ENCODE measurements at places on chromosomes 6 and 20.

- DNase-seq: no peak
These were observed 43.9 kb downstream of the SCML4 start for GRCh38 chr6:107780226-107780625.

DNA sequence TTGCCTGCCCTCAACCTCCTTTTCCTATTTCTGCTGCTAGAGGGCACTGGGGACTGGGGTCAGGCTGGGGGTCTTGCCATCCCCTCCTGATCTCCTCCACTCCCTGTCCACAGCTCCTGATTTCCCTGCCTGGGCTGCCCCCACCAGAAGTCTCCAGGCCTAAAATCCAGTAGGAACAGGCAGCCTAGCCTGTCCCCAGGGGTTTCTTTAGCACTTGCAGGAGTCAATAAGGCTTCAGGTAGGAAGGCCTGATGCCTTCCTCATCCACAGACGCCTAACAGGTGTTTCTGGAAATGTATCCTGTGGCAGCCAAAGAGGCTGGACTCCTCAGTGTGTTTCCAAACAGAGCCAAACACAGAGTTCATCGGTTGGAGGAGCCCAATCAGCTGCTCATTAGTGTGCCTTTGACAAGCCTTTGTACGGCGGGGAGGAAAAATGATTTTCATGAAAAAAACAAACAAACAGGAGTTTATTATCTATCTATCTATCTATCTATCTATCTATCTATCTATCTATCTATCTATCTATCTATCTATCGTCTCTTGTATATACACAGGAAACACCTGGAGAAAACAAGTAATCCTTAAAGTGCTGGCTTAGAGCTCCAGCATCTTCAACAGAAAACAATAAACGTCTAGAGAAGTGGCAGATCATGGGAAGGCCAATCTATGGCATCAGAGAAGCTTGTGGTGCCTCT, 3.7 kb upstream of the RAET1E start:
- no peak for DNase-seq

DNA sequence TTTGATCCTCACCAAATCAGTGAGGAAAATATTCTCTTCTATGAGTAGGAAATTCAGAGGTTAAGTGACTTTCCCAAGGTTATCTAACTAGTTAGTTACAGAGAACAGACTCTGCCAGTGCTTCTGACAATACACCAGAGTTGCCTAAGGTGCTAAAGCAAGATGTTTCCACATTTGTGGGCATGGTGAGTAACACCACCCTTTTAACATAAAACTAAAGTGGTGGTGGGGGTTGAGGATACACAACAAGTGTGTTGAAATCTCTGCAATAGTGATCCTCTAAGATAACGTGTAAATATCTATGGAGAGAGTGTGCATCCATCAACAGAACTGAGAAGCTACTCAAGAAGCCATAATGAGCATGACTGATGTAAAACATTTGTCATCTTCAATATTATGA, 11.7 kb downstream of the VNN2 start:
- no peak for DNase-seq

DNA sequence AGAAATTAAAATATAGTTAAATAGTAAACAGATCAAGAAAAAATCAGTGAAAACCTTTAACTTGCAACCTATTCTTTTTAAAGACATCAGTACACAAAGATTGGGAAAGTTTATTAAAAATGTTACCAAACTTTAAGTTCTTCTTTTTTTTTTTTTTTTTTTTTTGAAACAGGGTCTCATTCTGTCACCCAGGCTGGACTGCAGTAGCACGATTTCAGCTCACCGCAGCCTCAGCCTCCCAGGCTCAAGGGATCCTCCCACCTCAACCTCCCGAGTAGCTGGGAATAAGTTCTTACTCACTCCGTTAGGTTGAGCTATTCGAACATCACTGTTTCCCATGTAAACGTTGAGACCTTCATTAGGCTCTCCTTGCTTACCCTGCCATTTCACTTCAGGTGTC, 5.6 kb downstream of the MAP3K5 start:
- DNase-seq: no peak

DNA sequence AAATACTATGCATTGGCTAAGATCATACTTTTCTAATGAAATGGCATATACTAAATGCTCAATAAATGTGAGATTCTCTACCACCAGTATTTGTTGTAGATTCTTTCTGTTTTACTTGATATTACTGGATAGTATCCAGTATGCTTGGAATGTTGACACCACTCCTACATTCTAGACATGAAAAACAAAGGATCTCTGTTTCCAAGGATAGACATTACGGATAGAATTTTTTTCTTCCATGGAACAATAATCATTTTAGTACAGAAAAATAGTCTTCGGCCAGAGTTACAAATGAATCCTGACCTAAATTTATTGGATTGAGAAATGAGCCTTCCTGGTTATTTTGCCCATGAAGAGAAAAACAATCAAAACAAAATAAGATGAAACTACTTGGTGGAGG, 258.2 kb upstream of the NT5E start:
- DNase-seq: no peak

- no peak for DNase-seq
These were observed 72.7 kb downstream of the QRSL1 start for GRCh38 chr6:106702046-106702445.

DNA sequence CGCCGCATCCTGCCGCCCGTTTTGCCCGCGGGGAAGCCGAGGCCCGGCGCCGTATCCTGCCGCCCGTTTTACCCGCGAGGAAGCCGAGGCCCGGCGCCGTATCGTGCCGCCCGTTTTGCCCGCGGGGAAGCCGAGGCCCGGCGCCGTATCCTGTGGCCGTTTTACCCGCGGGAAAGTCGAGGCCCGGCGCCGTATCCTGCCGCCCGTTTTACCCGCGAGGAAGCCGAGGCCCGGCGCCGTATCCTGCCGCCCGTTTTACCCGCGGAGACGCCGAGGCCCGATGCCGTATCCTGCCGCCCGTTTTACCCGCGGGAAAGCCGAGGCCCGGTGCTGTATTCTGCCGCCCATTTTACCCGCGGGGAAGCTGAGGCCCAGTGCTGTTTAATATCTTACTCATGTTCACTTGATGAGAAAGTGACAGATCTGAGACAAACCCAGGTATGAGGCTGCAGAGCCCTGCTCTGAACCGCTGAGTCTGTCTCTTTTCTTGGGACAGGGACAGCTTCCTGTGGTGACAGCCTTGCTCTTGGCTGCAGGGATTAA, 129.4 kb downstream of the CDH26 start:
- DNase-seq: no peak

DNA sequence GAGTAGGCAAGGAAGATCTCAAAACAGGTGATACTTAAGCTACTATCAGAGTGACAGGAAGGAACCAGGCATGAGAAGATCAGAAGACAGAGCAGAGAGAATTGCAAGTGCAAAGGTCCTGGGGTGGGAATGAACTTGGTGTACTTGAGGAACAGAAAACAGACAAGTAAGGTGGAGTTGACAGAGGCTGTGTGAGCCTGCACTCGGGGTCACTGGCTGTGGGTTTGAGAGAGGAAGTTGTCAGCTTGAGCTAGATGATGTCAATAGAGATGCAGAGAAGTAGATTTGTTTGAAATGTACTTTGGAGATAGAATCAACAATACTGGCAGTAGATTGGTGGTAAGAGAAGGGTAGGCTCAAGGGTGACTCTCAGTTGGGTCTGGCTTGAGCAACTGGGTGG, 209.5 kb downstream of the CLIC5 start:
- DNase-seq: no peak

- peak; percentile 97 for DNase-seq
These were observed at the start of gene FANCE for GRCh38 chr6:35452183-35453090. FANCE (plus strand) TSS chr6:35452338; CDS start chr6:35452546, 208 bp downstream.

GRCh38 chr6:111661541-111662061, 55.9 kb upstream of the TRAF3IP2 start:
- no peak for DNase-seq

DNA sequence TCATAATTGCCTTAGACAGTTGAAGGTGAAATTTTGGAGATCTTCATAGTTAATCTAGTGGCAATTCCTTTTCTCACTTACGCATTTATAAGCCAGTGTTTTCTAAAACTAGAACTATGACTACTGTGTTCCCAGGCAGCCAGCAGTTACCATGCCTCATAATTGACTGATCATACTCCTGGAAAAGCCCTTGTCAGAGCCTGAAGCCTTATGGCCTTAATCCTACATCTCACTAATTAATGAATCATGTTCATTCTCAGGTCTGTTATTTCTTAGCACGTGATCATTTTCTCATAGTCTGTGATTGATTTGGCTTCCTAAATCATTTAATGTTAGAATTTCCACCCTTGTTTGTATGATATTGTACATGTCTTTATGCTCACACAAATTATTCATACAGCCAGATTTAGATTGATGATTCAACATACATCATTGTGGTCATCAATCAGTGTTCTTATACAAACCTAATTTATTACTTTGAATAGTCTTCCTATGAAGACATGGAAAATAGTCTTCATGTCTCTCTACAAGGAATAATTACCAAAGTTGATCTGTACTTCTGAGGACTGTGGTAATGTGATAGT, 132.6 kb upstream of the ASCC3 start:
- DNase-seq: no peak

DNA sequence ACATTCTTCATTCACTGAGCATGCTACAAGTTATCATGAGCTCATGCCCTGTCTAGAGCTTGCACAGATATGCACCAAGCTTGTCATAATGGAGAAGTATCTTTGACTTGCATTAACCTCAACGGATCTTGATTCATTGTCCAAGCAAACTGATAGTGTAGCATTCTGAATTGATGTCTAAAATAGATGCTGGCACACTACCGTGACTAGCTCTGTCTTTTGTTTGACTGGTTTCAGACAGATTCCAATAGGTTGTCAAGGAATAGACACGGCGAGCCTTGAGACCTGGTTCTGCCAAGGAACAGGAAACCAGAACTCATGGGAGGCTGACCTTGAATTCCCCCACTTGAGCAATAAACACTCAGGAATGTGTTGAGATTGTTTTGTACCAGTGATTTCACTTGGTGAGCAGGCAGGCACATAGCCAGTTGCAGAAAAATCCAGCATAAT, 1153.1 kb upstream of the GJE1 start:
- DNase-seq: no peak

DNA sequence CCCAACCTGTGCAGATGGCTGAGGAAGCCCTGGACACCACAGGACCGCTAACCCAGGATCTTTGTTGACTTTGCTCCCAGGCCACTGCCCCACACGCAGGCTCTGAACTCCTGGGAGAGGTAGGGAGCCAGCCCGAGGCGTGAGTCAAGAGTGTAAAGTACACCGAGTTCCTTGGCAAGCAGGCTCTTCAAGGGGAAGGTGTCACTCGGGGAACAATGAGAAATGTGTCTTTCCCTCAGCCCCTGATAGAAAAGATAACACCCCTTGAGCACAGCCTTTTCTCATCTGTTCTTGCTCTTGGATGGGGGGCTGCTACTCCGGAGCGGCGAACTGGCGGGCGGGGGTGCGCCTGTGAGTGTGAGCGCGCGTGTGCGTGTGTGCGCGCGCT, 472 bp upstream of the EDN3 start:
- no peak for DNase-seq

DNA sequence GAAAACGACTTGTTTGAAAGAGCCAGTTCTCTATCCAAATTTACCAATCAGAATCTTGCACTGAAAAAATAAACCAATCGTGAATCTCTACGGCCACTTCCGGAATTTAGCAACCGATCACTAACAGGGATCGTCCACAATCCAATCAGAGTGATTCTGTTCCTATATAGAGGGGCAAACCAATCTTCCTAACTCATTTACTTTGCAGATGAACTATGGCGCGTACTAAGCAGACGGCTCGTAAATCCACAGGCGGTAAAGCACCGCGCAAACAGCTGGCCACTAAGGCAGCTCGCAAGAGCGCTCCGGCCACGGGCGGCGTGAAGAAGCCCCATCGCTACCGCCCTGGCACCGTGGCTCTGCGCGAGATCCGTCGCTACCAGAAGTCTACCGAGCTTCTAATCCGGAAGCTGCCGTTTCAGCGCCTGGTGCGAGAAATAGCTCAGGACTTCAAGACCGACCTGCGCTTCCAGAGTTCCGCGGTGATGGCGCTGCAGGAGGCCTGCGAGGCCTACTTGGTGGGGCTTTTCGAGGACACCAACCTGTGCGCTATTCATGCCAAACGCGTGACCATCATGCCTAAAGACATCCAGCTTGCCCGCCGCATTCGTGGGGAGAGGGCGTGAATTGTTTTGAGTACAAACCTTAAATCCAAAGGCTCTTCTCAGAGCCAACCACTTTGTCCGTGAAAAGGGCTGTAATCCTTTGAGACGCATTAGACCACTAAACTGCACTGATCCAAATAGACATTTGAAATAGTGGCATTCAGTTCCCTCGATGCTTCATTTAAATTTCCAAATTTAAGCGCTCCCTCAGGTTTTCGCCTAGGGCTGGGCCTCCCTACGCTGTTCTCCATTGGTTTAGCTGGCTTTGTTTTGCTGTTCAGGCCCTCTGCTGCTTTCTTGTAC, 138.0 kb downstream of the HFE start:
- no peak for DNase-seq

DNA sequence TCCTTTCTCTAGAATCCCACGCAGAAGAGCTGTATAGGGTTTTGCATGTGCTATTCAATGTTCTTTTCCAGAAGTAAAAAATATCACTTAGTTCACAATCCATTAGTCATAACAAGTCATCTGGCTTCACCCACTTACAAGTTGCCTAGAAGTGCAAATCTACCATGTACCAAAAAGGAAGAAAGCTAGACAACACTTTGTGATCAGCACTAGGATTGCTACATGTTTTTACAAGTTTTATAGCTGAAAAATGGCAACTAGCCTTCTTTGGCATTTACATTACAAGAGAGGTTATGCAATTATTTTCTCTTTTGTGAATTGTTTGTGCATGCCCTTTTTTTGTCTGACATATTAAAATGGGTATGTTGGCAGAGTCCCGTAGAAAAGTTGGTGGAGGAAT, 85.6 kb upstream of the PTPRK start:
- no peak for DNase-seq

GRCh38 chr6:44116641-44117382, 10.4 kb downstream of the MRPL14 start:
- no peak for DNase-seq

GRCh38 chr6:29887330-29887818, 55.0 kb upstream of the HLA-A start:
- peak; percentile 53 for DNase-seq

- DNase-seq: no peak
These were observed 33.8 kb upstream of the CTAGE9 start for GRCh38 chr6:131744432-131745287.

GRCh38 chr20:42836339-42836738, 353.4 kb downstream of the PTPRT start:
- DNase-seq: no peak

- no peak for DNase-seq
These were observed 166.4 kb downstream of the ATXN1 start for GRCh38 chr6:16594849-16595248.

- DNase-seq: no peak
These were observed 83.4 kb downstream of the JARID2 start for GRCh38 chr6:15329197-15329671.

- no peak for DNase-seq
These were observed 8.7 kb downstream of the REPS1 start for GRCh38 chr6:138979365-138979764.

GRCh38 chr6:43954311-43955131, 172.7 kb downstream of the MRPL14 start:
- DNase-seq: no peak

- DNase-seq: no peak
These were observed 170.3 kb upstream of the AHI1 start for GRCh38 chr6:135667691-135668455.

- DNase-seq: no peak
These were observed 186.8 kb downstream of the PRL start for GRCh38 chr6:22110061-22110460.

Measured in stimulated activated naive CD8-positive, alpha-beta T cell treated with anti-CD3 and anti-CD28 coated beads, Interleukin-15, Interleukin-2, amounts not matched to agents 100 U/mL and 50 U/mL, for 24 hours (primary cell).